ENCODE measurements at places on chromosomes 7 and 10.
A peak's percentile ranks its signal among the peaks of the same experiment; 100 is the strongest.

DNA sequence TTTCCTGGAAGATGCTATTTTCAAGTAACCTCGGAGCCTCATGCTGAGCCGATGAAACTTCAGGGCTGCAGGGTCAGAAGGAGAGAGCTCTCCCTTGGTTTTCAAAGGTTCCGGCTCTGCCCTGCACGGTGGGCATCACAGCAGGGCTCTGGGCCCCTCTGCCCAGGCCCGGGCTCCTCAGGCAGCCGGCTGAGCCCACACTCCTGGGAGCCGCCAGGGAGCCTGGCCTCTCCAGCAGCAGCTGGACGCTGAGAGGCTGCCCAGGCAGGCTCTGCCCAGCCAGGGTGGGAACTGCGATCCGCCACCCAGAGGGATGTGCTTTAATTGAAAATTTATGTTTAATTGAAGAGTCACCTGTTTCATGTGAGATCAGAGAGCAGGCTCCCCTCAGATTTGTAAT is 97.5 kb upstream of the MGMT start:
- DNase-seq = no peak

DNA sequence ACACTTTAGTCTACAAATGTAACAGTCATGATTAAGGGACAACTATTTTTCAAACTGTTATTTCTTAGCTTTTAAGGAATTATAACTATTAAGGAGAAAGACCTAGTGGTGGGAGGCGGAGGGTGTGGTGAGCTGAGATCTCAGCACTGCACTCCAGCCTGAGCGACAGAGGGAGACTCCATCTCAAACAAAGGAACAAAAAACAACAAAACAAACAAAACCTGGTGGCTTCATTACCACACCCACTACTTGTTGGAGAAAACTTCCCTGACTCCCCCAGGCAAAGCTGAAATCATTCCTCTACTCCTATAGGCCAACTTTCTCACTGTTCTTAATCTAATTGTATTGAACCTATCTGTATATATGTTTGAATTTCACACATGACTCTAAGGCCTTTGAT is 3.2 kb downstream of the POLR1F start:
- DNase-seq = no peak

GRCh38 chr10:70191972-70192305 is 21.6 kb upstream of the SAR1A start:
- DNase-seq = peak; percentile 75

DNA sequence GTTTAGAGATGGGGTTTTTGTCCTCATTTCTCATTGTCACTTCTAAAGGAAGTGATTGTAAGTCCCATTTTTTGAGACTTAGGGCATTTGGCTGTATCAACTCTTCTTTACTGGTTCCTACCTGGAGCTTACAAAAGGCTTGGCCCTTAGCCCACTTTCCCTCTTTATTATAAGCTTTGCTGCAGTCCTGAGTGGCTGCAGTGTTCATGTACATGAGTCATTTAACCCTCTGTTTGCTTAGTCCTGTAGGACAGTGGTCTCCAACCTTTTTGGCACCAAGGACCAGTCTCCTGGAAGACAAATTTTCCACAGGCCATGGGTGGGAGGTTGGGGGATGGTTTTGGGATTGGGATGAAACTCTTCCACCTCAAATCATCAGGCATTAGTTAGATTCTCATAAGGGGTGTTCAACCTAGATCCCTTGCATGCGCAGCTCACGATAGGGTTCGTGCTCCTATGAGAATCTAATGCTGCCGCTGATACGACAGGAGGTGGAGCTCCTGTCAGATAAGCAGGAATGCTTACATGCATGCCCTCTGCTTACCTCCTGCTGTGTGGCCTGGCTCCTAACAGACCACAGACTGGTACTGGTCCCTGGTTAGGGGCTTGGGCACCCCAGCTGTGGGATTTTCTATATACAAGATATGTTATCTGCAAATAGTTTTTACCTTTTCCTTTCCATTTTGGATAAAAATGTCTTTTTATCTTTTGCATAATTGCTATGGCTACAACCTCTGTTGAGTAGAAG is 99.7 kb downstream of the CCSER2 start:
- no peak for DNase-seq

- DNase-seq = peak; percentile 59
Measured at GRCh38 chr10:69801434-69802315, at the start of gene COL13A1. Gene COL13A1, plus strand, starts transcription at chr10:69801906. Its CDS starts 518 bp downstream, at chr10:69802424.

All from muscle of back (tissue), 13 donors.